ENCODE measurements at places on chromosomes 16 and 17.

GRCh38 chr16:54194334-54194743, 92.2 kb downstream of the IRX3 start:
- DNase-seq: peak; percentile 17

GRCh38 chr16:11155284-11155806, 100.7 kb downstream of the SOCS1 start:
- peak; percentile 81 for DNase-seq

GRCh38 chr16:67109407-67110135, at the start of gene PHAF1:
Gene PHAF1, plus strand, starts transcription at chr16:67109941. Its CDS starts 235 bp downstream, at chr16:67110176.
- peak; percentile 88 for DNase-seq

- DNase-seq: no peak
These were observed 440.4 kb upstream of the ERCC4 start for GRCh38 chr16:13479549-13479948.

- no peak for DNase-seq
These were observed 14.0 kb upstream of the CCL2 start for GRCh38 chr17:34241062-34241461.

- DNase-seq: peak; percentile 96
These were observed 23.1 kb downstream of the STAT3 start for GRCh38 chr17:42365136-42365535.

GRCh38 chr16:64657316-64658011, 464.4 kb downstream of the CDH11 start:
- DNase-seq: peak; percentile 19

DNA sequence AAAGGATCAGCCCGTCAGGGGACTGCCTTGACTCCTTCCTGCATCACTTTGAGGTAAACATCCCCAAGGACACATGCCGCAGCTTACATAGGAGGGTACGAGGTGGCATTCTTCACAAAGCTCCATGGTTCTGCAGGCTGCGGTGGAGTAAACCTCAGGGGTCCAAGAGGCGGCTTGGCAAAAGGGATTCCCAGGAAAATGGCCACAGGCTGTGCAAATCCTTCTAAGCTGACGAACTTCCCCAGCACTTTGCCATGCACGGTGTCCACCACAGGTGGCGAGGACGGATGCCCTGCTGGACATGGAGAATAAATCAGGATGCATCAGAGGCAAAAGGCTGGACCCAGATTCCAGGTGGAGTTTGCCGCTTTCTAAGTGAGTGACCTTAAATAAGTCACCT, 4.2 kb downstream of the CES1 start:
- no peak for DNase-seq
